Left renal pelvis (tissue), 4 donors: ENCODE measurements at places on chromosomes 7 and 10. TPM values are rescaled to one million over a fixed set of nuclear protein-coding genes. Genes with fewer than 3 reads are reported as not detected.

The C10orf67 gene
- 2.3 TPM for polyA plus RNA-seq

The RBP3 gene
- polyA plus RNA-seq = 0.04 TPM

The TAS2R41 gene
- not detected for polyA plus RNA-seq

The NKX6-2 gene
- polyA plus RNA-seq = 7.8 TPM

- no peak for DNase-seq
Measured at GRCh38 chr7:131071786-131072504, 255.7 kb upstream of the MKLN1 start.

DNA sequence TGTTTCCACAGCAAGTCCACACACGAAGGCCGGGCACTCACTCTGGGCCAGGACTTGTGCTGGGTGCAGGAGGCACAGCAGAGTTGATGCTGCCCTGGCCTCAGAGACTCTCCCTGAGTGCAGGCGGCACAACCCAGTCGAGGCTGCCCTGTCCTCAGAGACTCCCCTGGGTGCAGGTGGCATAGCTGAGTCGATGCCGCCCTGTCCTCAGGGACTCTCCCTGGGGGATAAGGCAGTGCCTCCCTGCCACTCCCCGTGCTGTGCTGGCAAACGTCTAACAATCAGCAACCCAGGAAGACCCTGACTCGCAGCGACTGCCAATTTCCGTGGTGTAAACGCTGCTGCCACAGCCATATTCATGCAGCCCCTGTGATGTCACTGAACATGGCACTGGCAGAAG is 93.1 kb downstream of the PDGFA start:
- no peak for DNase-seq

DNA sequence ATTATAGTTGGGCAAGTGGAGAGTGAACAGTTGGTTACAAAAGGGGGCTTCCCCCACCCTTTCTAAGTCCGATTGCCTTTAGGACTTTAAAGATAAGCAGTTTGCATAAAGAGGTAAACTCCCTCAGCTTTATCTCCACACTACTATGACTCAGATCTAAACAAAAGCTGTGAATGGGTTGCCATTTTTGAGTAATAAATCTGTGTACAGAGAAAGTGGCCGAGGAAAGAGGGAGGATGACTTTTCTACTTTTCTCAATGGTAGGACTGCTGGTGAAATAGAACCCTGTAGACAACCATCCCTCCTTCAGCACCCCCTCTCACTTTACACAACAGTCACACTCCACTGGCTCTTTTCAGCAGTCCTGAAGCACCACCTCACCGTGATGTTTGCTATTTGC is 71.2 kb downstream of the DNMBP start:
- no peak for DNase-seq

- no peak for DNase-seq
Measured at GRCh38 chr7:99601656-99602310, 3.7 kb downstream of the TMEM225B start.

GRCh38 chr7:127831318-127832219 is 179.6 kb downstream of the SND1 start:
- DNase-seq = no peak

- no peak for DNase-seq
Measured at GRCh38 chr10:74029943-74030342, 32.0 kb downstream of the VCL start.

- no peak for DNase-seq
Measured at GRCh38 chr7:127251465-127252376, 1.0 kb downstream of the GRM8 start.

GRCh38 chr10:84397735-84398144 is 69.4 kb downstream of the CCSER2 start:
- no peak for DNase-seq

DNA sequence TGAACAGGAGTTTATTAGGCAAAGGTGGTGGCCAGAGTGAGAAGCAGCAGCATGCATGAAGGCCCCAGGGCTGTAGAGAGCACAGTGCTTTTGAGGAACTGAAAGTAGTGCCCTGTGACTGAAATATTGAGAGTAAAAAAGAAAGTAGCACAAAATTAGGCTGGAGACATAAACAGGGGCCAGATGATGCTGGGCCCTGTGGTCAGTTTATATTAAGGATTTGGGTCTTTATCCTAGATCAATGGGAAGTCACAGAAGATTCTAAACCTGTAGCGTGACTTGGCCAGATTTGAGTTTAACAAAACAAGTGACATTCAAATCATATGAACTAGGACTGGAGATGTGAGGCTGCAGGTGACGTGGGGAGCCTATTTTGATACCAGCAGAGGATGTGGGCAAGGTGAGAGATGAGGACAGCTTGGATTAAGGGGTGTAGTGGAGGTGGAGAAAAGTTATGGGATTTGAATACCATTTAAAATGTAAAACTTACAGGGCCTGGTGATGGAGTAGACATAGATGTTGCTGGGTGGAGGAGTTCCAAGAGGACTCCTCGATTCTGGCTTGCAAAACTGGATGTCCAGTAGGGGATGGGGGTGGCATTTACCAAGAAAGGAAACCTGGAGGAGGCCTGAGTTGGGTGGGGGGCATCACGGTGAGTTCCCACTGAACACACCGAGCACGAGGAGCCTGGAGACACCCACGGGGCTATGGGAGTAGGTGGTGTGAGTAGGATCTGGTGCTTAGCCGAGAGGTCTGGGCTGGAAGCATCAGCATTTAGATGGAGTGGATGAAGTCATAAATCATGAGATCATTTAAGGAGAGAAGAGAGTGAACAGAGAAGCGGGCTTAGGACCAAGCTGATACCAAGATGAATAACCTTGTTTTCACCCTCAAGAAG is 52.8 kb downstream of the HHEX start:
- no peak for DNase-seq

GRCh38 chr7:44116789-44117666 is 6.3 kb downstream of the POLD2 start:
- DNase-seq = no peak
